ENCODE measurements at places on chromosomes 5 and 9.

DNA sequence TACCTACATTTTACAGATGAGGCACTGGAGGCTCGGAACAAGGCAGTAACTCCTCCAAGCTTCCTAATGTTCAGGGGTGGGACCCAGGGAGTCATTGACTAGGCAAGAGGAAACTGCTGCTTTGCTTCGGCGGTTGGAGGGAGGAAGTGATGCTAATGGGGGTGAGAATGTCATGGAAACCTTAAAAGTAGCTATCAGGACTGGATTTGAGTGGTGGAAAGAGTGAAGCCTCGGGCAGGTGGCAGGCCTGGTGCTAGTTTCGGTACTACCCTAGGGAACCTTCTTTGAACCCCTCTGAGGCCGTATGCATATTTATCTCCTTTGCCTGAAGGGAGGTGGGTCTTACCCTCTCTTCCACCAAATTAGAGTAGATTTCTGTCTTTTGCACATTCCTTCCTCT, 1.6 kb downstream of the BSPRY start:
- no peak for DNase-seq

DNA sequence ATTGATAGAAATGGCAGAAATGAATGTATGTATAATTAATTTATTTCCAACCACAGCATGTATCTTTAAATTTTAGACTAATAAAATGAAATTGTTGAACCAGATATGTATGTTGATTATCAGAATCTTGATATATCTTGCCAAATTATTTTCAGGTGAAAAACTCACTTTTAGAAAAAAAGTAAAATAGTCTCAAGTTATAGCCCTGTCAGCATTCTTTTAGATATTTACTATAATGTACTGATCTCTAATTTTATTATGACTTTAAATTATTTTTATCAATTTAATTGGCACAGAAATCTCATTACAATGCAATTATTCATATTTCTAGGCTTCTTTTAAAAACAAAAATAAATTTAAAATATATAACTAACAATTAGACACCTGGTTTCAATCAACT, 1990.4 kb upstream of the CDH6 start:
- DNase-seq = no peak

GRCh38 chr5:178147406-178147805, 6.3 kb downstream of the NHP2 start:
- no peak for DNase-seq

DNA sequence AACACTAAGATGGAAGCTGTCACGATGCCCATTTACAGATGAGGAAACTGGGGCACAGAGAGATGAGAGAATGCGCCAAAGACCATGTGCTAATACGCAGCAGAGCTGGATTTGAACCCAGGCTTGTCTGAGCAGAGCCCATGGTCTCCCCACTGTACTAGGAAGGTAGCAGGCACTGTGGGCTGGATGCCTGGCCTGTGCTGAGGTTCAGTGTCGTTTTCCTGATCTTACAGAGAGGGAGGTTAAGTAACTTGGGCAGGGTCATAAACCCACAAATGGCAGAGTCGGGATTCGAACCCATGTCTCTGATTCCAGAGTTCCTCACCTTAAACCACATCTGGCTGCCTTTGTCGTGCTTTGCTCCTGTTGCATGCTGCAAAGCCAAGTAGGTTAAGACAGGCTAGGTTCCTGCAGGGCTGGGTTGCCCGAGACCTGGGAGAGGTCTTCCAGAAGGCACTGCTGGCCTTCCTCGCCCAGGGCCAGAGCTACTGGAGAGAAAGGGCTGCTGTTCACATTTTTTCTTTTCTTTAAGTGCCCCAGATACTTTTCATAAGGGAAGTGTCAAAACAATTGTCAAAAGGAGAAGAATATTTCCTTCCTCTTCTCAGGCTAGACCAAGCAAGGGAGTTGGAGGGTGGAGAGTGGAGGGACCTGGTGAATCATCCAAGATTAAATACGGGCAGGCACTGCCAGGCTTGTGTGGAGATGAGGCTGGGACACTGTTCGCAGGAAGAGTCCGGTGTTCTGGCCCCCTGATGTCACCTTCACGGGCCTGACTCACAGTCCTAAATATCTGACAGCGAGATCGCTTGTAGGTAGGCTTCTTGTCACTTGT, 3.2 kb downstream of the NEK6 start:
- no peak for DNase-seq

Measured in esophagus squamous epithelium (tissue), 5 donors.